ENCODE measurements at places on chromosomes 16 and 17.

- DNase-seq = no peak
These were observed 100.8 kb downstream of the IRF8 start for GRCh38 chr16:85999778-86000177.

- DNase-seq = no peak
These were observed 12.8 kb downstream of the XYLT1 start for GRCh38 chr16:17457997-17458396.

DNA sequence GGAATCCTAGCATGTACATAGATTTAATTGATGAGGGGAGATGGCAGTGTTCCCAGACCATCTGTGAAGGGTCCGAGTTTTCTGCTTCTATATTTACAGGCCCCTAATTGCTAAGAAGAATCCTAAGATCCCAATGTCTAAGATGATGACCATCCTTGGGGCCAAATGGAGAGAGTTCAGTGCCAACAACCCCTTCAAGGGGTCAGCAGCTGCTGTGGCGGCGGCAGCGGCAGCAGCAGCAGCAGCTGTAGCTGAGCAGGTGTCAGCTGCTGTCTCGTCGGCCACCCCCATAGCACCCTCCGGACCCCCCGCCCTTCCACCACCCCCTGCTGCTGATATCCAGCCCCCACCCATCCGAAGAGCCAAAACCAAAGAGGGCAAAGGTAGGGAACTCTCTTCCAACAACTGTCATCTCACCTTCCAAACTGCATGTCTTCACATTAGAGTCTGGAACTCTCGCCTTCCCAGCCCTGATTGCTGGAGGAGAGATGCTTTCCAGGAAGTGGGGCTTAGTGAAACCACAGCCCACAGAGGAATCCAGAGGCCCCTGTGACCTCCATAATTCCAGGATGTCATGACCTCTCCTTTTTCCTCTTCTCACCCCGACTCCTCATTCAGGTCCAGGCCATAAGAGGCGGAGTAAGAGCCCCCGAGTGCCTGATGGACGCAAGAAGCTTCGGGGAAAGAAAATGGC, 4.7 kb downstream of the CHD3 start:
- DNase-seq = no peak

DNA sequence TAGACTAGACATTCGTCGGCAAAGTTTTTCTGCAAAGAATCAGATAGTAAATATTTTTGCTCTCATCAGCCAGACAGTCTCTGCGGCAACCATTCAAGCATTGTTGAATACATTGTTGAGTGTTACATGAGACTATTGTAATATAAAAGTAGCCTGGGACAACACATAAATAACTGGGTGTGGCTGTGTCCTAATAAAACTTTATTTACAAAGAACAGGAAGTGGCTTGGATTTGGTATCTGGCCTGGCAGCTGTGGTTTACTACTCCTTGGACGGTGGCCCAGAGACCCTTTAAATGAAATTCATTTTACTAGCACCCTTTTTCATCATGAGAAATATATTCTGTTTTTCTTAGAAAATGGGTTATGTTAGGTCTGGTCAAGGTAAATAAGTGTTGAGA, 297.2 kb downstream of the WWOX start:
- no peak for DNase-seq

DNA sequence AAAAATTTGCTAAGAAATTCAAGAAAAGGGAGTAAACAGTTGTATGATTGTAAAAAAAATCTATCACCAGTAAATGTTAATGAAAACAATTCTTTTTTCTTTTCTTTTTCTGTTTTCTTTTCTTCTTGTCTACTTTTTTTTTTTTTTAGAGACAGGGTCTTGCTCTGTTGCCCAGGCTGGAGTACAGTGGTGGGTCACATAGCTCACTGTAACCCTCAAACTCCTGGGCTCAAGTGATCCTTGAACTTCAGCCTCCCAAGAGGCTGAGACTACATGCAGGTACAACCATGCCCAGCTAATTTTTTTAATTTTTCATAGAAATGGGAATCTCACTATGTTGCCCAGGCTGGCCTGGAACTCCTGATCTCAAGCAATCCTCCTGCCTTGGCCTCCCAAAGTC, 57.2 kb upstream of the SIAH1 start:
- no peak for DNase-seq

- DNase-seq = no peak
These were observed 963 bp downstream of the ALG1 start for GRCh38 chr16:5072334-5073278.

GRCh38 chr16:4830408-4830807, 16.7 kb downstream of the GLYR1 start:
- DNase-seq = no peak

GRCh38 chr17:15341385-15341849, at the start of gene TEKT3:
Gene TEKT3, minus strand, starts transcription at chr17:15341597. Its CDS starts 10,012 bp downstream, at chr17:15331585.
- DNase-seq = no peak

DNA sequence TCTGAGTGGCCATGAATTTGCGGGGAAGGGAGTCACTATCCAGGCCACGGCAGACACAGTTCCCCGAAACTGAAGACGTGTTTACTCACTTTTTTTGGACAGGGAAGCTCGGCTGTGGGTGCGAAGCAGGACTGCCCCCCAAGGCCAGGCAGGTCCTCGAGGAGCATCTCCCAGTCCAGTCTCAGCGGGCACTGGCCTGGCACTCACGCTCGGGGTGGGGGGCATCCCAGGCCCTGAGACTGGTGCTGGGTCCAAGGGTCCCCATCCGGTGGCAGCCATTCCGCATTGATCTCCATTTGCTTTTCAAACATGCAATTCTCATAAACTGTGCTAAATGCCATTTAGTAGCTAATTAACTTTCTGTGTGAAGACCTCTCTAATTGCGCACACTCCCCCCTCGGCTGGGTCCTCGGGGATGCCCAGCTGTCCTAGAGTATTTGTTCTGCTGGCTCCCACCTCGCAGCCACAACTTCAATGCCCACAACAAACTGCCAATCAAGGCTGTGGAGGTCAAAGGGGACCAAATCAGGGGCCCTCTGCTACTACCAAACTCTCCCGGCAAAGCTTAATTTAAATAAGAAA, 50.2 kb downstream of the TBC1D16 start:
- DNase-seq = no peak

DNA sequence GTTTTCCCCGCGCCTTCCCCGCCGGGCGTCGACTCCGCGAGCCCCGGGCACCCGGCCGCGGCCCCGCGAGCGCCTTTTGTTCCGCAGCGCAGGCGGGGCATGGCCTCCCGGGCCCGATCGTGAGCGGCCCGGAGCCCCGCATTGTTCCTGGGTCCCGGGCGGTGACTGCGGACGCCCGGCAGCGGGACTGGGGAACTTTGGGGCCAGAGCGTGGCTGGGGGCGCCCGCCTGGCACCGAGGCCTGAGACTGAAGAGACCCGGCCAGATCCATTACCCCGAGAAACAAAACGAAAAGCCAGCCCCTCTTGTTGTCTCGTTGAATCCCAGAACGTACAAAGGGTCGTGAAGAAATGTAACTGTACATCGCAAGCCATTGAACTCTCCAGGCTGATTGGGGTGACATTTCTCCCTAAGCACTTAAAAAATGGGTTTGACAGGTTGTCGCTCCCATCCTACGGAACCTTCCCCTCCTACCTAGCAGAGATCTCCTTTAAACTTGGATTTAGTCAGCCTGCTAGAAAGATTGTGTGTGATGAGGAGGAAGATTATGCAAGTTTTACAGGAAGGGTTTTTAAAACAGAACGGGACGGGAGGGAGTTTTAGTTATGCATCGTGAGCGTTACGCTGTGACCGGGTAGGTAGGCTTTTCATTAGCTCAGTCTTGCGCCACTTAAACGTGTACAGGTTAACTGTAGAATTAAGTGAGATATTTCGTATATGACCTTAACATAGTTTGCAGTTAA, 825 bp downstream of the METTL9 start:
- DNase-seq = no peak

GRCh38 chr17:7739746-7740145, 22.2 kb downstream of the DNAH2 start:
- DNase-seq = no peak

DNA sequence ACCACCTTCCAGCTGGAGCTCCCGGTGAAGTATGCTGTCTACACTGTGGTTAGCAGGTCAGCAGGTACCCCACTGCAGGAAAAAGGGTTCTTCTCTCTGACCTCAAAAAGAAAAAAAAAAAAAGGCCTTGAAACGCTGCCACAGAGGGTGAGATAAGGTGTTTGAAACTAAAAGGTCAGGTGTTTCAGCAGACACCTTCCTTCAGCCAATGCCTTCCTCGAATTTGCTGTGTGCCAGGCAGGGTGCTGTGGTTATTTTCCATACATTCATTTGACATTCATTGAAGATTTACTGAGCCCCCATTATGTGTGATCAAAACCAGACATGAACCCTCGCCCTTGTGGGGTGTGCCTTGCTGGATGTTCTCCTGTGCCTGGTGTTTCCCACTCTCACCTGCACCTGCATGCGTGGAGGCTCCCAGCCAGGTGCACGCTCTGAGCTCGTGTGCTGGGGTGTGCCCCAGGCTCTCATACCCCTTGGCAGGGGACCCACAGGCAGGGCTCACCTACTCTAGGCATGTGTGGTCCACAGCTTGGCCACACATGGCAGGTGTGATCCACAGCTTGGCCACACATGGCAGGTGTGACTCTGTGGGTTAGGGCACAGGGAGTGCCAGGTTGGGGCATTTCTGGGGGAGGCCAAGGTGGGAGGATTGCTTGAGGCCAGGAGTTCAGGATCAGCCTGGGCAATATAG, 15.8 kb upstream of the ITGAD start:
- no peak for DNase-seq

GRCh38 chr17:8140065-8141029, 11.9 kb downstream of the PER1 start:
- DNase-seq = no peak

GRCh38 chr17:3695129-3695722, 729 bp downstream of the P2RX5 start:
- no peak for DNase-seq

DNA sequence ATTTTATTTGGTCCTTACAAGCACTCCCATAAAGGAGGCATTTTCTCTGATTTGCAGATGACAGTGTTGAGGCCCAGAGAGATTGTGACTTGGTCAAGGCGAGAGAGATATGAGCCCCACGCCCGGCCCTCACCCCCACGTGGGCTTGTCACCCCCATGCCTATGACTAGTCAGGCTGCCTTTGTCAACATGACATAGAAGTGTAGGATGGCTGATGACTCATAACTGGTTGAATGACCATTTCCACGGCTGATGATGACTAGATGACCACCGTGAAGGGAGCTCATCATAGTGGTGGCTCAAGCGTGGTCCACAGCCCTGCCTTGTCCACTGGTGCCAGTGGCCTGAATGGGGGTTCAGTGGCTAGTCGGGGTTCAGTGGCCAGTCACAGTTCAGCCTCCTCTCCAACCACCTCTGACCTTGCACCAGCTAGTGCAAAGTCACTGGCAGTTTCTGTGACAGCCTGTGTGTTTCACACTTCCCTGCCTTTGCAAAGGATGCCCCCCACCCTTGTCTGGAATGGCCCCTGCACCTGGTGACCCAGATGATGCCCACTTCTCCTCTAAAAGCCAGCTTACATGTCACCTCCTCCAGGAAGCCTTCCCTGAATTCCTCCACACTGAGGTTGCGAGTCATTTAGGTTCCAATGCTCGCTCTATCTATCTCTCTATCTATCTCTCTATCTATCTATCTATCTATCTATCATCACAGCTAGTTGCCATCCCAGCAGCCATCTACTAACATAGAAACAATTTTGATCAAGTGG, 3.8 kb upstream of the WSCD1 start:
- no peak for DNase-seq
